ENCODE measurements at places on chromosomes 12 and 14.
A peak's percentile ranks its signal among the peaks of the same experiment; 100 is the strongest.

GRCh38 chr12:50251619-50252252 is 31.6 kb downstream of the LIMA1 start:
- no peak for DNase-seq

- DNase-seq, result no peak
Measured at GRCh38 chr12:8482571-8483061, 26.9 kb downstream of the CLEC6A start.

DNA sequence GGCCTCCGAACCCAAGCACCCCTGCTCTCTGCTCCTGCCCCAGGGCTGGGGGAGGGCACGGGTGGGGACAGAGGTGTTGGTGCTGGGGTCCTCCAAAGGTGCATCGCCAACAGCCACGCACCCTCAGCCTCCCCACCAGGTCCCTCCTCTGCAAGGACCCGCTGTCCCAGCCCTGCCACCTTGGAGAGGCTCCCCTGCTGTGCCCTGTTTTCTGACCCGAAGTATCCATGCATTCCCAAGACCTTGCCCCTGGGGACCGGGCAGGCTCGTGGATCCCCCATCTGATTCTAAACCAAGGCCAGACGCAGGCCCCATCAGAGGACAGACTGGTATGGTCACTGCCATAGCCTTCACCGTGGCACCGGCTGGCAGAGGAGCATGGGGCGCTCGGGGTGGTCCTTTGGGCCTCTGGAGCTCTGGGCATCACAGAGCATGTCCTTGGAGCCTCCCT is 22.7 kb upstream of the BEGAIN start:
- no peak for DNase-seq

DNA sequence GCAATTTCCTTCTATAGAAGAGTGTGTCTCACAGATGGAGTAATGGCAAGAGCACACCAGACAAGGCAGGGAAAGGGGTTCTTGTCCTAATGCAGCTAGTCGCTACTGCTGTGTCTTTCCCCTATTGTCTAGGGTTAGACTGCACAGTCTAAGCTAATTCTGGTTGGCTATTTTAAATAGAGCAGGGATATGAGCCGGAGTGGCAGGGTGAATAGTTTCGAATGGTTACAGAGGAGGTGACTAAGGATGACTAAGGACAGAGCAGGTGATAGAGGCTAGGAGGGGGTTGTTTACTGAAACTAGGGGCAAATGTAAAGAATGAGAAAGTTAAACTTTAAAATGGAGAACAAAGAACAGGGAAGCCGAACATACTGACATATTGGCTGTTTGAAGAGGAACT is 25.6 kb upstream of the CPNE8 start:
- no peak for DNase-seq

DNA sequence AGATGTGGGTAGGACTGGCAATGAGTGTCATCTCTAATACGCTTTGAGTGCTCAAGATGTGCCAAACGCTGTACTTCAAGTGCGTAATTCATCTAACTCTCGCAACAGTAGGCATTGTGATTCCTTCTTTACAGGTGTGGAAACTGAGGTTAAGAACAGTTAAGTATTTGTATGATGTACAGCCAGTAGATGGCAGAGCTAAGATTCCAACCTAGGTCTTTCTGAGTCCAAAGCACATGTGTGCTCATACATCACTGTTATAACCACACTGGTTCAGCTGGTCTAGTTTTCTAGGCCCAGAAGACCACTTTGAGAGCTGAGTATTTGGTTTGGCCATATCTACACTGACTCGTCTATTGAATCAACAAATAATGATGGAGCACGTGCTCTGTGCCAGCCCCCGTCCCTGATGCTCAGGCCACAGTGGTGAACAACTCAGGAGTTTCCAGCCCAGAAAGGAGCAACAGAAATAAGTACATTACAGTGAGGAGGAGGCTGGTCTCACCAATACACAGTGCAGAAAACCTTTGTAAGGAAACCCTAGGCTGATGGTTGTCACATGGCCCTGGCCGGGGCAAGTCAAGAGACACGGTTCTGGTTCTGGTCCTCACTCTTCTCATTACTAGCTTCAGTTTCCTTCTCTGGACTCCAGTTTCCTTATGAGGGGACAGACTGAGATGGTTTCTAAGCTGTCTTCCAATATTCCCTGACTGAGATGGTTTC is 69.3 kb upstream of the SCN8A start:
- no peak for DNase-seq

- no peak for DNase-seq
Measured at GRCh38 chr14:61183196-61183885, 97.8 kb downstream of the TMEM30B start.

DNA sequence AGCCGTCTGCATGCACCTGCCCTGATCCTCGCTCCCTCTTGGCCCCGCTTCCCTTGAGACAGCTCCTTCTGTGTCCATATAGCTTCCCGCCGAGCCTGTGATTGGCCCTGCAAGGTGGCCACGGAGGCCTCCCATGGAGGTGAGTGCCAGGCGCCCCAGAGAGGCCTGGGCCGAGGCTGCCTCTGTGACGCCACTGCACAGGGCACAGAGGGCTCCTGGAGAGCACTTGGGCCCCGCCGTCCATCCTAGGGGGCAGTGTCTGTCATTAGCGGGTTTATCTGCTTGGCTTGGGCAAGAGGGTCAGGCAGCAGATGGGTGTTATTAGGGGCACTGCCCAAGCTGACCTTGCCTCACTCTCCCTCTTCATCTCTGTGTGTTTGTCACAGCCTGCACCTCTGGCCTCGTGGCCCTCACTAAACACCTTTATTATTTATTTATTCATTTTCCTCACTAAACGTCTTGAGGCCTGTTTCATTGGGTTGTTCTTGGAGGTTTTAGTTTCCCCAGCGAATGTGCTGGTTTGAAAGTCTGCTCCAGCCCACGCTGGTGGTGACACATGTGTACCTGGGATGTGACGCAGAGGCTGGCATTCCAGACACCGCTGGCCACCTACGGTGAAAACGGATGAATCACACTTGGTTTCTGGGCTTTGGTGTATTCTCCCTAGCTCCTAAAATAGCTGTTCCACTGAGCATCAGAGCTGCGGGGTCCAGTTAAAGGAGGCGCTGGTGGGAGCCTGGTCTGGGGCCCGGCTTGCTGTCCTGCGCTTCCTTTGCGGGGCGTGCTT is 5.9 kb downstream of the ZFYVE21 start:
- DNase-seq, result peak; percentile 23

GRCh38 chr14:24928386-24928900 is 121.5 kb downstream of the STXBP6 start:
- no peak for DNase-seq

- no peak for DNase-seq
Measured at GRCh38 chr14:24207104-24207551, 1.6 kb downstream of the TSSK4 start.

- DNase-seq, result no peak
Measured at GRCh38 chr12:15157269-15157671, 63.9 kb downstream of the RERG start.

GRCh38 chr12:75986001-75986746 is 45.4 kb downstream of the PHLDA1 start:
- DNase-seq, result no peak

DNA sequence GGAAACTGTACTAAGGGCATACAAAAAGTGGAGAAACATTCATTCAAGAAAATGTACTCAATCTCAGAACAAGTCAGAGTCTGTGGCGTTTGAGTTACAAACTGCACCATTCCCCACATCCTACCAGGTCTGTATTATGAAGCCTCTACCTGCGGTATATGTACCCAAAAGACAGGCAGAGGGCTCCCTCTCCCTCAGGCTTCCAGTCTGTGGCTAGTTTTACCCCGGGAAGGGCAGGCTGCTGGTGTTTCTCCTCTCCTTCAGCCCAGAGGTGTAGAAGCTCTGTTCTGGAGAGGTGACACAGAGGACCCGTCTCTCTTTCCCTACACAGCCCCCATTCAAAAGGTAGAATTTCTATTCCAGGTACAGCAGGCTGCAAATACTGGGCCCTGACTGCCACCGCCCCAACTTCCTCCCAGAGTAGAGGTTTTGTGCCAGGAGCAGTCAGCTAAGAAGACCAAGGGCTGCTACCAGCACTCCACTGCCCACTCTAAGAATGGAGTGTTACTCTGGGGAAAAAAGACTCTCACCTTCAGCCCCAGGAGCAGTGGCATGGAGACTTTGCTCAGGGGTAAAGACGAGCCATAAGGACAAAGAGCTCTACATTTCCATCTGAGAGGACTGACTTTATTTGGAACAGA is 39.4 kb downstream of the PARP11 start:
- no peak for DNase-seq

- DNase-seq, result no peak
Measured at GRCh38 chr12:3538466-3539030, 47.5 kb downstream of the PRMT8 start.

DNA sequence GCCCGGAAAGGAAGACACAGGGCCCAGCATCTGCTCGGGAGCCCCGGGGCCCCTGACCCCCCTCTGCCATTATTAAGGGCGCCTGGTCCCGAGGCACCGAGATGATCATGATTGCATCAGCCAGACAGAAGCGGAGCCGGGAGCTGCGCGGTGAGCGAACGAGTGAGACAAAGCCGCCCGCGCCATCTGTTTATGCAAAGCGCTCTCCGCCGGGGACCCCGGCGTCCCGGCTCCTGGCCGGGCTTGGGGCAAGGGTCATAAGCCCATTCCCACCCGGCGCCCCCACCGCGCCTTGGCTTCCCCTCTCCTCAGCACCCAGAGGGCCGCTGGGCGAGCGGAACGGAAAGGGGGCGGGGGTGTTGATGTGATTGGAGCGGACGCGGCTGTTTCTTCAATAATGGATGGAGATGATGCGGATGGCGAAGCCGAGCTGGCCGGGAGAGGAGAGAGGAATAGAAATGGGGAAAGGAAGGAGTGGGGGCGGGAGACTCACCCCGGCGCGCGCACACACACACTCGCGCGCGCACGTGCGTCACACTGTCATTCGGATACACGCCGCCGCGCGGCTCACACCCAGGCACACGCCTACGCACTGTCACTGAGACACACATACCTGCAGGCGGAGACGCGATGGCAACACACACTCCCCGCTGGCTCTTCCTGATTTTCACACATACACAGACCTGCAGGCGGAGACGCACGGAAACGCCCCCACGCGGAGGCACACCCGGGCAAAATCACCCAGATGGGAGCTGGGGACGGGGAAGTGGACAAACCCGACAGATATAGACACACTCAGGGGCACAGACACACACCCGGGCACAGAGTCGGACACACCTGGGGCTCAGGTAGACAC is 10.7 kb downstream of the STAC3 start:
- no peak for DNase-seq

DNA sequence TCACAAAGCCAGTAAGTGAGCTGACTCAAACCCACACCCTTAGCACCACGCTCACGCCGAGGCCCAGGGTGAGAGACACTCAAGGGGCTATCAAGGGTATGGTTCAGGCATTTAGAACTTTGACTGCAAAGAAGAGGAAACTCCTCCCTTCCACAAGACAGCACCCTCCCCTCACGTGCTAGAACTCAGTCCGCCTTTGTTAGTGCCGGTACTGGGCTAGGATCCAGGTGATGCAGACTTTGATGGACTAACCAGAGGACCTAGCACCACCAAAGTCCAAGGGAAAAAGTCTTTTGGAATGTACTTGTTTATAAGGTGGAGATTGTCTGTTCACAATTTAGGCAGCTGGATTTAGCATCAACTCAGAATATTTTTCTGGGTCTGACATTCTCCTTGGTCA is 33.7 kb downstream of the VWF start:
- no peak for DNase-seq

- DNase-seq, result no peak
Measured at GRCh38 chr12:64609536-64610078, 688 bp upstream of the RASSF3 start.

DNA sequence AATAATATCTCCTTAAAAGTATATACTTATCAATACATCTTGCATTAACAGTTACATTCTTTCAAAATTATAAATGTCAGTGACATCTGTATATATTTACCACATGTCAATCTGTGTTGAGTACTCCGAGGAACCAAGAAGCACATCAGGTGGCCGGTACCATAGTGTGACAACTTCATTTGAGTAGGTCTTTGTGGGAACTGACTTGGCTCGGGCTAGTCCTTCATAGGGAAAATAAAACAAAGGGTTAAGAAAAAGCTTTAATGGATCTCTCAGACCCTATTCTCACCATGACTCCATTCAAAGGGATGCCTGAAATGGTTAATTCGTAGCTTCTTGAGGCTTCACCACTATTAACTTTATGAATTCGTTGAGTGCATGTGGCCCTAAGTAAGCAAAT is 94.9 kb downstream of the ELK3 start:
- no peak for DNase-seq

DNA sequence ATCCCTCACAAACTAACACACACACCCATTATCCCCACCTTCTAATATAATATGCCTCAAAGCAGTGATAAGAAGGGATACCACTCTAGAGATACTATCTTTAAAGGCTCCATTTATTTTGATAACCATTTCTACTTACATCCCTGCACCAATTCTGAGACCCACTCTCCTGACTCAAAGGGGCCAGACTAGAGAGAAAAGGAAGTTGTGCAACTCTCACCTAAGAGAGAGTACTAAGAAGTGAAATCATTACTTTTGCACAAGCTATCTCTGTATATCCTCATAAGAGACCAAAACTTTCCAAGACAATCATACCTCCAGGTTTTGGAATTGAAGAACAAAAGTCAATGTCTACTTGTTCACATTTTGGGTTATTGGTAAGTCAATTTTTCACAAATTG is 45.4 kb upstream of the USP15 start:
- no peak for DNase-seq

DNA sequence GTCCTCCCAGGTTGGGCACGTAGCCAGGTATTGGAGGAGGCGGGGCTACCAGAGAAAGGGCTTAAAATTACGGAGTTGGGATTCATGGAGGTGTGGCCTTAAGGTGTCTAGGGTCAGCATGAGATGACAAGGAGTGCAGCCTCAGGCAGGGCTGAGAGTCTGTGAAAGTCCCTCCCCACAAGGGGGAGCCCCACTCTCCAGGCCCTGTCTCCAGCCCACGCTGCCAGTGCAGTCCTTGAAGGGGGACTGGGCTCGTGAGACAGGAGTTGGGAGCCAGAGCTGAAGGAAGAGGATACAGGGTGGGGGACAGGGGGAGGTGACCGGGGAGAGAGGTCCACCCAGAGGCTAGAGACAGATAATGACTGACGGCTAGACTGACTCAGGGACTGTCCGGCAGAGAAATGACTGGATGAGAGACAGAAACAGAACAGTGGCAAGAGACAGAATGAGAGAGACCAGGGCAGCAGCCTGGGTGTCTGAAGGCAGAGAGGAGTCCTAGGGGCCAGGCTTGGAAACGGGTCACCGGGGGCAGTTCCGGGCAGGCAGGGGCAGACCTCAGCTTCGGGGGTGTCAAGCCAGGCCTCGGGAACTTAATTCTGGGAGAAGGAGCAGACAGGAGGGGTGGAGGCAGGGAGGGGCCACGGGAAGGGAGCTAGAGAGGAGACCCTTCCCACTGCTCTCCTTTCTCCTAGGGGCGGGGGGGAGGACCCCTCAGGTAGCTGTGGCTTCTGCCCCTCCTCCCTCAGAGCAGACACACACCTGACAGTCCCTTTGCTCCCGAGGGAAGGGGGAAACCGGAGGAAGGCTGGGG is 970 bp downstream of the CDH24 start:
- peak; percentile 64 for DNase-seq
